ENCODE measurements at places on chromosomes 12 and 14. TPM values are rescaled to one million over a fixed set of nuclear protein-coding genes. Genes with fewer than 3 reads are reported as not detected.

GRCh38 chr12:128852885-128853599 is at the start of gene GLT1D1:
Gene GLT1D1, plus strand, starts transcription at chr12:128853478. Its CDS starts 104 bp downstream, at chr12:128853582.
- no peak for DNase-seq

GRCh38 chr14:105158794-105159193 is 9.8 kb downstream of the JAG2 start:
- no peak for DNase-seq

- peak; percentile 29 for DNase-seq
These were observed 61.4 kb downstream of the MYF5 start for GRCh38 chr12:80778005-80778541.

STYK1 gene
- total RNA-seq: not detected

GRCh38 chr12:116969615-116970585 is 59.1 kb downstream of the FBXW8 start:
- DNase-seq: no peak

LHX5 gene
- total RNA-seq: not detected

- DNase-seq: no peak
These were observed 119.2 kb downstream of the PDE3A start for GRCh38 chr12:20487519-20487918.

GRCh38 chr12:7376196-7376595 is 67.8 kb downstream of the CD163L1 start:
- DNase-seq: no peak

LRRC10 gene
- not detected for total RNA-seq

Data from activated T-helper 2 cell treated with anti-CD3 and anti-CD28 coated beads, Interferon-gamma antibody, Interleukin-2, Interleukin-4, amounts not matched to agents 10 μg/mL and 5 μg/mL and 100 μg/mL, durations not matched to agents 14 hours and 24 hours and 36 hours (primary cell).